Prostate gland (tissue), 2 donors: ENCODE measurements at places on chromosomes 2 and 18.

DNA sequence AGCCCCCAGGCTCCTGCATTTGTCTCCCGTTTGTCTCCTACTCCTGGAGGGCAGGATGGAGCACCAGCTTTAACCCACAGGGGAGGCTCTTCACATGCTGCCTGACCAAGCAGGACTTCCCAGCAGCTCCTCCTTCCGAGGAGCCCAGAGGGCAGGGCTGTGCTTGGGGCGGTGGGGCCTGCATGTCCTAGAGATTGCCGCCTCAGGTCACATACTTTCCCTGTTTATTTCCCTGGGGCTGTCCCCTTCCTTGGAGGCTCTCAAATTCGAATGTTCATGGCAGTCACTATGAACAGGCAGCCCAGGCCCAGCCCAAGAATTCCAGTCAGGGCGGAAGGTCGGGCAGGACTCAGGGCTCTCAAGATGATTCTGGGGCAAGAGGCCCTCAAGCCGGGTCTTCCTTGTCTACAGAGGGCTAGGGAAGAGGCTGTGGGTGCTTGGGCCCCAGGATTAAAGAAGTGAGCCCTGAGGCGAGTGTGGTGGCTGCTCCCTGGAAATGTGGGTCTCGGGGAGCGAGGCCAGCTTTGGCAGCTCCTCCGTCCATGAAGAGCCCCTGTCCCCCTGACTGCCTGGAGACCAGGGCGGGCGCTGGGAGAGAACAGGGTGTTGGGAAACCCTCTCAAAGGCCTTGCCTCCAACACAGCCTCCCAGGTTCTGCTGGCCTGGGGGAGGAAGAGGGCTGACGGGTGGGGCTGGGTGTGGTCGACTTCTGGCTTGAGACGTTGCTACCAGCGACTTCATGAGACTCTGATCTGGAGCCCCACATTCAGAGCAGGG, 48.9 kb upstream of the HPCAL1 start:
- no peaks in the 10 kb centered on the region for H3K36me3 ChIP-seq
- no peaks in the 10 kb centered on the region for H3K27me3 ChIP-seq
- H3K4me1 ChIP-seq = no peaks in the 10 kb centered on the region
- no peak for DNase-seq
- H3K27ac ChIP-seq = no peak overlapping the region

GRCh38 chr2:238890618-238891456, 43.0 kb downstream of the TWIST2 start:
- no peaks in the 10 kb centered on the region for H3K27me3 ChIP-seq
- DNase-seq = no peak
- H3K36me3 ChIP-seq = no peaks in the 10 kb centered on the region

GRCh38 chr2:207161247-207162123, 4.3 kb downstream of the KLF7 start:
- no peaks in the 10 kb centered on the region for H3K36me3 ChIP-seq
- no peak for DNase-seq
- no peaks in the 10 kb centered on the region for H3K27me3 ChIP-seq
- no peaks in the 10 kb centered on the region for H3K4me1 ChIP-seq
- peak overlapping the region; percentile 100 for H3K27ac ChIP-seq

DNA sequence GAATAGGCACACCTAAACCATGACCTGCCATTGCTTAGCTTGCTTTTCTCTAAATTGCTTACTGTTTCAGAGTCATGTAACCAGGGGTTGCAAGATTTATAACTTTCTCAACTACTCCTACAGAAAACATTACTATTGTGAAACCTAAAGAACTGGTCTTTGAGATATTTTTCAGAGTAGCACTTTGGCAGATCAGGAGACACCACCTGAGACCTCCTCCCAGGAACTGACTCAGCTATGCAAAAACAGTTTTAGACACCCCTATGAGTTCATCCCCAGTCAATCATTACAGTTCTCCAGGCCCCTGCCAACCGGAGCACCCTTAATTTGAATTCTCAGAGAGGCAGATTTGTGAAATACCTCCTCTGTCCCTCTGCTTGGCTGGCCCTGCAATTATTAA, 80.3 kb downstream of the MBOAT2 start:
- H3K27ac ChIP-seq = no peak overlapping the region
- H3K36me3 ChIP-seq = no peaks in the 10 kb centered on the region
- DNase-seq = no peak
- H3K4me1 ChIP-seq = no peaks in the 10 kb centered on the region
- H3K4me3 ChIP-seq = no peak overlapping the region
- no peaks in the 10 kb centered on the region for H3K27me3 ChIP-seq

DNA sequence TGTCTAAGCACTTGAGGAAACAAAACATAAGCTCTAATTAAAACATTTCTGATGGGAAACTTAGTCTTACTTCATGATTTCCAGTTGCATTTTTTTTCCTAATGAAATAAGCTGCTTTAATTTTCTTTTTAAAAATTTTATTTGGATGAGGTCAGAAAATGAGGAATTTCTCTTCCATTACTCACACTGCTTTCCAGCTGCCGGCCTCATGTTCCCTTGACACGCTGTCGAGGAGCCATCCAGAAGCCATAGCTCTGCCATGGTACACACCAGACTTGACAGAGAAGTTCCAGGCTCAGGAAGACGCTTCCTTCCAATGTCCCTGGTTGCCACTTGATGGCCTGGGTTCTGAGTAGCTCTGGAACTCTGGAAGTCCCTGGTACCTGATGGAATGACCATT, 12.1 kb upstream of the MAPRE2 start:
- no peaks in the 10 kb centered on the region for H3K27me3 ChIP-seq
- H3K36me3 ChIP-seq = no peaks in the 10 kb centered on the region
- no peak overlapping the region for H3K4me3 ChIP-seq

DNA sequence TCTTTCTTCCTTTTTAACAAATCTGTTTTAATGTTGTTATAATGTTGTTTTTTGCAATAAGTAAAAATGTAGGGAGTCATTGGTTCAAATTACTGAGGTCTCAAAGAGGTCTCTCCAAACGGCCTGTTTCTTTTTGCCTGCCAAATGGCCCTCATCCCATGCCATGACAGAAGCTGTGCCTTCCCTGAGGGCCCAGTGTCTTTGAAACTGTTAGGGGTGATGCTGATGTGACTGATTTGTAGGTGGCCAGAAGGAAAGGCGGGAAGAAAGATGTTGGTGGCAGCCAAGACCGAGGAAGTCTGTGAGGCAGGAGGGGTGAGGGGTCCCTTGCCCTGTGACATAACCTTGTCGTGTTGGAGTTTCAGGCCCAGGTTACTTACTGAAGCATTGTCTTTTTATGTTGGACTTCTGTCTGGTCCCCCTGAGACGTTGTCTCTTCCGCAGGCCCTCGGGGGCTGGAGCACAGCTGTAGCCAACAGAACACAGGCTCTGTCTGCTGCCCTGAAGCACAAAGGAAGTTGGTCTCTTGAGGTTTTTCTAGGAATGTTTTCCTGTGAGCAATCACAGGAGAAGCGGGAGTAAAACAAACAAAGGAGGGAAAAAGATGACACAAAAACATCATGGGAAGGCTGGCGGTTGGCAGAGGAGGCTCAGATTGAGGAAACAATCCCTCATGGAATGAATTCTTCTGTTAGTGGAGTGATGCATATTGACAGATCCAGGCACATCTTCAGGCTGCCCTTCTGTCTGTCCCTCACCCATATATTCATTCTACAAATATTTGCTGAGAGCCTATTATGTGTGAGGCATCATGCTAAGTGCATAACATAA, 4.9 kb upstream of the ST3GAL5 start:
- no peaks in the 10 kb centered on the region for H3K4me1 ChIP-seq
- DNase-seq = no peak
- no peak overlapping the region for H3K27ac ChIP-seq
- no peaks in the 10 kb centered on the region for H3K36me3 ChIP-seq

- no peak overlapping the region for H3K4me3 ChIP-seq
- H3K36me3 ChIP-seq = no peaks in the 10 kb centered on the region
- no peaks in the 10 kb centered on the region for H3K27me3 ChIP-seq
- peaks cover 15% of the 10 kb centered on the region for H3K4me1 ChIP-seq
Measured at GRCh38 chr2:25620077-25620476, 53.3 kb downstream of the DTNB start.

- H3K4me1 ChIP-seq = no peaks in the 10 kb centered on the region
- H3K4me3 ChIP-seq = no peak overlapping the region
- no peak for DNase-seq
- H3K36me3 ChIP-seq = no peaks in the 10 kb centered on the region
Measured at GRCh38 chr2:204170411-204170810, 233.8 kb downstream of the ICOS start.

DNA sequence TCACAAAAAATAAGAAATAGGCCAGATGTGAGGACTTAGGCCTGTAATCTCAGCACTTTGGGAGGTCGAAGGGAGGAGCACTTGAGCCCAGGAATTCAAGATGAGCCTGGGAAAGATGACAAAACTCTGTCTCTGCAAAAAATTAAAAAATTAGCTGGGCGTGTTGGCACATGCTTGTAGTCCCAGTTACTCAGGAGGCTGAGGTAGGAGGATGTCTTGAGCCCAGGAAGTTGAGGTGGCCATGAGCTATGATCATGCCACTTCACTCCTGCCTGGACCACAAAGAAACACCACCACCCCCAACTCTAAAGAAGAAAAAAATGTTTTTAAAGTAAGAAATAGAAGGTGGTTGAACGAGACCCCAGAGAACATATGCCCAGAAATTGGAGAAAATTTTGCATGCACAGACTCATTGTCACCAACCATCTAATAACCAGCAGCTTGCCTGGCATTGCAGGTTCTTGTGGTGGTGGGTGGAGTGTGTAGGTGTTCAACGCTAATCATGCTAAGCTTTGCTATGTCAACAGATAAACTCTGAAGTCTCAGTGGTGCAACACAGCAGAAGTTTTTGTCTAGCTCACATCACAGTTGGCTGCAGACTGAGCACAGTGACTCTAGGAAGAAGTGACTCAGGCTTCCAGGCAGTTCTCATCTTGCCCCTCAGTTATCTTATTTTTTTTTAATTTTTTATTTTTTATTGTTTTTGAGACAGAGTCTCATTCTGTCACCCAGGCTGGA, 18.6 kb downstream of the ARL4C start:
- H3K36me3 ChIP-seq = no peaks in the 10 kb centered on the region
- no peak for DNase-seq

- H3K36me3 ChIP-seq = no peaks in the 10 kb centered on the region
- H3K4me3 ChIP-seq = no peak overlapping the region
- H3K4me1 ChIP-seq = no peaks in the 10 kb centered on the region
- H3K27ac ChIP-seq = no peak overlapping the region
Measured at GRCh38 chr2:104472076-104472475, 381.8 kb upstream of the POU3F3 start.

DNA sequence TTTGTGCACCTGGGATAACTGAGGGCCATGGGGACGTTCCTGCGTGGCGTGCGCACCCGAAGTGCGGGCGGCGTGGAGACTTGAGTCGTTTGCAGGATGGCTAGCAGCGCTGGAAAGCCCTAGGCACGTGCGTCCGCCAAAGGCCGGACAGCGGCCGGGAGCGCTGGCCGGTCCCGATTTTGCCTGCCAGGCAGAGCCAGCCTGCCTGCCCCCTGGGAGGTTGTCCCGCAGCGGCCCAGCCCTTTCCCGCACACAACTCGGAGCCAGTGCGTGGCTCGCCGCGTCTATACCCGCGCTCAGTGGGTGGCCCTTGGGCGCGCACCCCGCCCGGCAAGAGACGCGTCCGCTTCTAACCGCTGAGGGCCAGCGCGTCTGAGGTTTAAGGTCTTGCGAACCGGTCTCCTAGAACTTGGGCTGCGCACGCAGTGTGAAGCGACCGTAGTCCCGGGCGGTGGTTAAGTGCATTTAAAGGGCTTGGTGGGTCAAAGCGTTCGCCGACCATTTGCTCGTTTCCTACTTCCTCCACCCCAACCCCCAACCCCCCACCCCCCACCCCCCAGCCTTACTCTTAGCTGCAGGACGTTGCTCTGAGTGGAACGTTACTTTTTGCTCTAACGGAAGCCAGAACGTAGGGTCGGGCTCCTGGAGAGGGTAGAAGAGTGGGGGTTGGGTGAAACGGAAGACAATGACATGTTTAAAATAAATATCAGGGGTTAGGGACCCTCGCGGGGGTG, 627 bp downstream of the CDCA7 start:
- H3K4me1 ChIP-seq = no peaks in the 10 kb centered on the region
- peak overlapping the region; percentile 43 for H3K4me3 ChIP-seq
- peaks cover 4% of the 10 kb centered on the region for H3K27me3 ChIP-seq
- H3K36me3 ChIP-seq = no peaks in the 10 kb centered on the region
- peak overlapping the region; percentile 56 for H3K27ac ChIP-seq
- DNase-seq = peak; percentile 9
